ENCODE measurements at places on chromosomes 12 and 14. TPM values are rescaled to one million over a fixed set of nuclear protein-coding genes. Genes with fewer than 3 reads are reported as not detected.

GRCh38 chr12:65189028-65189718 is 19.8 kb downstream of the LEMD3 start:
- no peak overlapping the region for H3K4me3 ChIP-seq
- no peaks in the 10 kb centered on the region for H3K36me3 ChIP-seq
- H3K27ac ChIP-seq: no peak overlapping the region
- DNase-seq: no peak

DNA sequence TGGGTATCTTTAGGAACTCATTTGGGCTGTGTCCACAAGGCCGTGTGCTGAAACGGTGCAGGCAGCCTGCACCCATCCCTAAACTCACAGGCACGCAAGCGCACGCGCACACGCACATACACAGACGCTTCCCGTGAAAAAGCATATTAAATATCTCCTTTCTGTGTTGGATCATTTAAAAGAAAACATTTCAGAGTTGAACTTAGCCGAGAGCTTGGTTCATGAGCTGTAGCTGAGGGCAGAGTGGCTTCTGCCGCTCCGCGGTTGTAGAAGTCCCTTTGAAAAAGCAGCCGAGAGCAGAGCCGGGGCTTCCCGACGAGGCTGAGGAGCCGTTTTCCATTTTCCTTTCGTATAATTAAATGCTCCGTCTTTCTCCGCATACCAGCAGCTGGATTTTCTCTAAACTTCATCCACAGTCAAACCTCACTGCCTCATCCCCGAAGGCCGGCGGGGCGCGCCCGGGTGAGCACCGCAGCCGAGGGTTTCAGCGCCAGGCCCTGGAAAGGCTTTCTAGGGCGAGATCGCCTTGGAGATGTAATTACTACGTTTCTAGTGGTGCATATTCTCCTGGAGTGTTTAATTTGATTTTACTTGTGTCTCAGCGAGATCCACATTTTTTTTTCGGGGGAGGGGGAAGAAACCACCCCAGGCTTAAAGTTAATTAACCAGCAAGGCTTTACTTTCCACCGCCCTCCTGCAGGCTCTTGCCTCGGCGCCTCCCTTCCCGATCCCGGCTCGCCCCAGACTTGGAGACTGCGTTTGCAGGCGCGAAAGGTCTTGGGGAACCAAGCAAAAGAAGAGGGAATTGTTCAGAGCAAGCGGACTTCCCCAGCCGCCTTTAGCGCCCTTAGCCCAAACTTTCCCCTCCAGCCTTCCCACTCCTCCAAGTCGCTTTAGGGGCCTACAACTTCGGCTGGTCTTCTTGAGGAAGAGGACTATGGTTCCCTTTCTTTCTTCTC is 3.0 kb upstream of the HOXC13 start:
- no peak overlapping the region for H3K4me3 ChIP-seq
- DNase-seq: no peak
- H3K36me3 ChIP-seq: no peaks in the 10 kb centered on the region

DNA sequence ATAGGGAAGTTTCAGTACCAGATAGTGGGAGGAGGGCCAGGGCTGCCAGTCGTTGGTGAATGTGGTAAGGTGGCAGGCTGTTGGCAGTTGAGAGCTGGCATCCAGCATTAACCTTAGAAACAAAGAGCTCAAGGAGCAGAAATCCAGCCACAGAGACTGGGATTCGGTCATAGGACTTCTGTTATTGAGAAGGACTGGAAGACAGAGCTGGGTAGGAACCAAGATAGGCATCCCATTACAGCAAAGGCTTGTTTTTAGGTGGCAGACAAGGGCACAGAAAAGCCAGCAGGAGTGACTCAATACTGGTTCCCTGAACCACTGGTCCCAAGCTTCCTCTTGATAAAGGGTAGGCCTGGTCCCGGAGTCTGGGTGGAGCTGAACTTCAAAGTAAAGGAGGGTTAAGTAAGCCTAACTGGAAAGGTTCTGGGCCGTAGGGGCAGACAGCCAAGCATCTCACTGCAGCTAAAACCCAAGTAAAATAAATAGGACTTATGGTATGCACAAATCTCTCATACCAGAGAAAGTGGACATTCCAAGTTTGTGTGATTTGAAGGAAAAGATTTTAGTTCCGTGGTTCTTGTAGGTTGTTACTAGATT is 147.9 kb downstream of the ETV6 start:
- no peaks in the 10 kb centered on the region for H3K36me3 ChIP-seq
- H3K4me1 ChIP-seq: no peaks in the 10 kb centered on the region
- H3K4me3 ChIP-seq: no peak overlapping the region

GRCh38 chr14:61925043-61925442 is 162.8 kb downstream of the SNAPC1 start:
- H3K27me3 ChIP-seq: no peaks in the 10 kb centered on the region
- H3K27ac ChIP-seq: no peak overlapping the region
- DNase-seq: no peak
- no peaks in the 10 kb centered on the region for H3K36me3 ChIP-seq
- no peak overlapping the region for H3K4me3 ChIP-seq

DNA sequence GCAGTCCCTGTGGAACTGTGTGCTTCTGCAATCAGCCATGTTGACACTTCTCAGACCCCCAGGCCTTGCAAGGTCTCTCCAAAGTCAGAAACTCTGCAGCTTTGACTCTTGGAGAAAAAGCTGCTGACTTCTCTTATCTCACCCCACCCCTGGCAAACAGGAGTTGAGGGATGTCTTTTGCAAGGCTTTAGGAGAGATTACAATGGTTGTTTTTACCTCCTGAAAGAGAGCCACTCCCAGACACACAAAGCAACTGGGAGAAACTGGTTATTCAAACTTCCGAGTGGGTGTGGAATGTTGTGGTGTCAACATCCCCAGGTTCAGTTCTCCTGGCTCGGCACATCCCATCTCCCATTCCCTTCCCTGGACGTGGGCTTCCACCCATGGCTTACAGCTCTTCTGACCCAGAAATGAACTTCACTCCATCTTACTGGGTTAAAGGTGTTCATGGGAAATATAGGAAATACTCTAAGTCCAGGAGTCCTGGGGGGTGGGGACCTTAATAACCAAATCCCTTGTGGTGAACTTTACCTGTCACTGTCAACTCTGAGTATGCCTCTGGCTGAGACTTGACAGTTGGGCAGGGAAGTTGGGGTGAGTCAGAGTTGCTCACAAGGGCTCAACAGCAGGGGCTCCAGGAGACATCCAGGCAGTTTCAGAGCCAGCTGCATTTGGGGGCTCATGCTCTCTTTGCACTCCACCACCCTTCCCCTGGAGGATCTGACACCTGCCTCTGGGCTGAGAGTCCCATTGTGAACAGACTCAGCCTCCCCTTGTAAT is 41.9 kb downstream of the CCDC177 start:
- no peak for DNase-seq
- H3K27ac ChIP-seq: no peak overlapping the region
- no peaks in the 10 kb centered on the region for H3K36me3 ChIP-seq
- no peak overlapping the region for H3K4me3 ChIP-seq

The RAPGEF3 gene
- 179 TPM for total RNA-seq
